ENCODE measurements at places on chromosomes 2 and 18.

- DNase-seq = no peak
These were observed 14.3 kb downstream of the GPR35 start for GRCh38 chr2:240639566-240639965.

- peak; percentile 19 for DNase-seq
These were observed 647.7 kb upstream of the ZNF804A start for GRCh38 chr2:183950673-183951072.

DNA sequence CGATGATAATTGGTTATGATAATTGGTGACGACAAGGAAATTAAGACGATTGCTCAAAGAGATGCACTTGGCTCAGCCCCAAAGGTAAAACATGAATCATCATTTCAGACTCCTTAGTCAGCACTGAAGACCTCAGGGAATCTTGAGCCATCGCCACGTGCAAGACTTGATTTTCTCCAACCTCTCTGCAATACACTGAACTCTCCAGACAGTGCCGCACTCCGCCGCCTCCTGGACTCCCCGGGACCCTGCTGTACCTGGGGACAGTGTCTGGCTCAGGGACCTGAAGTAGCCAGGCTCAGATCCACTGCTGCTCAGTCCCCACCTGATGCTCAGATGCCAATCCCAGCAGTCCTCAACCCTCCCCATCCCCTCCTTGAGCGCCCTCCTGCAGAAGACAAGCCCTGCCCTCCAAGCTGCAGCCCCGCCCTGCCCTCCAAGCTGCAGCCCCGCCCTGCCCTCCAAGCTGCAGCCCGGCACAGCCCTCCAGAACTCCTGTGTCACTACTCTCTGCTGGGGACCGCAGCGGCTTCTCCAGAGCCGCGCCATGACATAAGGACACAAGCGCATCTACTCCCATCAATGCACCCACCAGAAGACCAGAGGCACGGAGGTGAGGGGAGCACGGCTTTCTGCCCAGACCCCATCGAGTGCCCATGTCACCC is 1.1 kb downstream of the TMEM18 start:
- no peak for DNase-seq

- DNase-seq = no peak
These were observed 11.3 kb downstream of the NPAS2 start for GRCh38 chr2:100831158-100831750.

DNA sequence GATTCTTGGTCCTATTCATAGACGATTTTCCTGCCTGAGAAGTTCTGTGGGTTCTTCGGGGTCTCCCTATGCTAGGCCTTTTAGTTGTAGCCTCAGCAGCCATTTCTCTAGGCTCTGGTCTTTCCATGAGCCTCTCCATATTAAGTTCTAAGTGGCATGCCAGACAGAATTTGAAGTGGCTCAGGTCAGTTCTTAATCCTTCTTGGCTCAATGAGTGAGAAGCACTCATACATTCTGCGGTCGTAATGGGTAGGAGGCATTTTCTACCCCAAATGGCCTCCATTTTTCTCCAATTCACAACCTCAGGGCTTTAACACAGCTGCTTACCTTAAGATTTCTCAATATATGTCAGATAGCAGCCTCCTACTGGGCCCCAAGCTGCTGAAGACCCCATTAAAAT is 405.3 kb upstream of the GALNT5 start:
- no peak for DNase-seq

DNA sequence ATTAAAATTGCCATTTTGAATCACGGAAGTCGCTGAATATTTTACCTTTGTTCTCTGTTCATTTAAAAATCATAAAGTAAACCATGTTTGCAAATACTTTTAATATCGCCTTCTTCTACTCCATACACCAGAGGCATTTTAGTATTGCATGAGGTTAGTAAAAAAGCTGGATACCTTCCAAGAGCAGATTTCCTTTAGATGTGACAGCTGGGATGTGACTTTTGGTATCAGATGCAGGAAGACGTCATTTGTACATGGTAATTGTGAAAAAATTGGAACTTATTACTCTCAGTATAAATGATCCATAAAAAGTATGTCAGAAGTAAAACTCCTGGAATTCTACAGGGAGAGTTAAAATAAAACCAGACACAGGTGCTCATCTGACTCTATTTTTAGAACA is 89.5 kb downstream of the SLC4A10 start:
- DNase-seq = no peak

GRCh38 chr2:218873359-218874194 is 7.1 kb upstream of the WNT10A start:
- no peak for DNase-seq

DNA sequence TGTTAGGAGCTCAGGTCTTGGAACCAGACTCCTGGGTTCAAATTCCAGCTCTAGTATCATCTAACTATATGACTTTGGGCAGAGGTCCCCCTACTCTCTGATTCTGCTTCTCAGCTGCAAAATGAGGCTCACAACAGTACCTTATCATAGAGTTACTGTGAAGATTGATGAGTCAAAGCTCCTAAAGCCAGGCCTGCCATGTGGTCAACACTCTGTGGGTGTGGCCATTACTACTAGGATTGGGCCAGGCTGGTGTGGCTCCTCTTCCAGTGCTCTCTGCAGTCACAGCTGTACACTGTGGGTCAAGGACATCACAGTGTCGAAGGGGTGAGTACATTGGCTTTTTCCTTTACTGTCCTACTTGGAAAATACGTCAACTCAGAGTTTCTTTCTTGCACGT is 22.6 kb downstream of the CAPN13 start:
- DNase-seq = no peak

Measured in NCI-H2081 treated with DMSO at 0.1 percent for 48 hours (cell line).